ENCODE measurements at places on chromosomes 2 and 18.

- DNase-seq: no peak
These were observed 17.2 kb downstream of the ITGA4 start for GRCh38 chr2:181474222-181474881.

DNA sequence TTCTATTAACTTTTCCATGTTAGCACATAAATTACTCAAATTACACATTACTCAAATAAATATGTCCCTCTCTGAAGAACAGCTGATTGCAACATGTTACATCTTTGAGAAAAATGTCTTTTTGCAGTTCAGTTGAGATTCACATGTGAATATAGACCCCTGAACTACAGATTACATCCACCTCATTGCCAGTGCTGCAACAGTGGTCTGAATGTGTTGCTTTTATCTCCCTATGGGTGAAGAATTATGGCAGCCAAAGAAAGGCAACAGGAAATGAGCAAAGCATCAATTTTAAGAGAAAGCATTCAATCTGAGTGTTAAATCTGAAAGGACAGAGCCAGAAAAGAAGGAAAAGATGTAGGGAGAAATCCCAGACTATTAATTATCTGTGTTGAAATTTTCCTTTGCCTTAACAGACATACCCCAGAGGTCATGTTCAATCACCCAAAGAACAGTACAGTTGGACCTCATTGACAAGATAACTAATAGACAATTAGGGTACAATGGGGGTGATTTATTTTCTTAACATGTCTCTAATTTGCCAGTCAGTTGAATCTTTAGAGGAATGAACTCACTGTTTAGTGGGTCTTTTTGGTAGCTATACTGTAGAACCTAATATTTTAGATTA is 620.2 kb downstream of the CPS1 start:
- DNase-seq: no peak

DNA sequence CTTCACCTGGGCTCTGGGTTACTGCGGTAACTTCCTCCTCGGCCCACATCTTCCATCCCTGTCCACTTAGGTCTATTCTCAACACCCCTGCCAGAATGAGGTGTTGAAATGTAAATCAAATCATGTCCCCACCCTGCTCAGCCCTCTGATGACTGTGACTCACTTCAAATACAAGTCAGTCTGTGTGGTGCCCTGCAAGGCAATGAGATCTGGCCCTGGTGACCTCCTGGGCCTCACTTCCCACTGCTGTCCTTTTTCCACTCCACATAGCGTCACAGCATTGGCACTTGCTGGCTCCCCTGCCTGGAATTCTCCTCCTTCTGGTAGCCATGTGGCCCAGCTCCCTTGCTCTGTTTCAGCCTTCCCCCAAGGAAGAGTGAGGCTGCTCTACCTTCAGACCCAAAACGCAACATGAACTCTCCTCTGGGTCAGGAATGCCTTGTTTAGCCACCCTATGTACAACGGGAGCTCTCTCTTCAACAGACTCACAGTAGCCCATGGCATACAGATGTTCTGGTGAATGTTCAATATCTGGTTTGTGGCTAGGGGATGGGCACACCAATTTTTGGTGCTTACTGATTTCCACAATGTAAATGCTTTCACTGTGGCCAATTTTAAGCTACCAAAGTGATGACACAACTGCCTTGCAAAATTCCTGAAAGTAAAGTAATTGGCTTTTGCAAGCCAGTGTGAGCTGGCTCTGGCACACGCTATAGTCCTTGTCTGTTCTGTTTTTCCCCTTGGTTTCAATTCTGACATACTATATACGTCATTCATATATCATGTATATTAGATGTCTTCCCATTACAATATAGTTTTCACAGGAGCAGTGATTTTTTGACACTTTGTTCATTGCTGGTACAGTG is 550.3 kb upstream of the HS6ST1 start:
- DNase-seq: no peak

DNA sequence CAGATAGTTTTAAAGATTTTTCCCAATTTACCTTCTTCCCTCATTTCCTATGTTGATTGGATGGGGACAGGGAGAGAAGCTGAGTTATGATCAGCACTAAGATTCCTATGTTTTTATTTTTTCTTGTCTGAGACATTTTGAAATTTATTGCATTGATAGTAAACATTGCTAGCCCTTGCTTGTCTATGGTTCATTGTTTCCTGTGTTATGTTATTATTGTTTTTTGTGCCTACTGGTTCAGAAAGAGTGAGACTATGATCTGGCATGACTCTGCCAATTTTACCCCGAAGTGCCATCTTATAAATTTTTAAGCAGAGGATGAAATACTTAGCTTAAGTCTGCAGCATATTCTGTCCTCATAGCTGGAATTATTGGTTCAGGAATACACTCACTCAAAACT is 478.5 kb downstream of the MBD2 start:
- DNase-seq: no peak

DNA sequence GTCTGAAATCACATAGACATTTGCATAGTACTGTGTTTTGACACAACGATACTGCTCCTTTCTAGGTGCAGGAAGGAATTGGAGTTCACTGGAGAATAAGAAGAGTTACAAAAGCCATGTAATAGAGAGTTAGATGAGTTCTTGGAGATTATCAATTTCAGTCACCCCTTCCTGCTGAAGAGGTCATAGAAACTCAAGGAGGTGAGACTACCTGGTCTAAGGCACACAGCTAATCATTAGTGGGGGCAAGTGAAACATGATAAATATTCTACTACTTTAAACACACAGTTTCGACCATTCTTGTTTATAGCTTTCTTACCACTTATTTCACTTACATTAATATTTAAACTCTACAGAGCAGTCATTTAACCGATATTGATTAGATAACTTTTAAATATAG is 286.9 kb upstream of the NXPH2 start:
- DNase-seq: no peak

- DNase-seq: no peak
These were observed 259.0 kb upstream of the ERBB4 start for GRCh38 chr2:212797484-212798205.

DNA sequence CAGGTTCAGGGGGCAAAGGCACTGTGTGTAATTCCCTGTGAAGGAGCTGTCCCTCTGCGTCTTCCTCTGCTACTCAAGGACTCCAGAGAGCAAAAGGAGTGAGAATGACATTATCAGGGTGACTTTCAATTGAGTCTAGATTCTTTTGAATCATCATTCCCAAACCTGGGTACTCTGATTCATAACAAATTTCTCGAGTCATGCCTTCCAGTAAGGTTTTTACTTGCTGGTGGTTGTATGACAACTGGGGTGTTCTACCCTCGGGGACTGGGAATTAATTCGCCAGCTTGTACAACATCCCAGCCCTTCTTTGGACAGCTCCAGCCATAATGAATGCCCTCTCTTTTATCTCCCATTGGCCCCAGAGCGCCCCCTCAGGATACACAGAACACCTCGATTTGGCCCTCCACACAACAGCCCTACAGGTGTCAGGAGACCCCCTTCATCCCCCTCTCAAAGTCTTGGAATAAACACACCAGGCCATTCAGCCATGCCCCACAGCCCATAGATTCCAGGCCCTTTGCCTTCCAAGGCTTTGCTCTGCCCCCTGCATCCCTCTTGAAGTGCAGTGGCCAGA is 254.5 kb downstream of the KLHL29 start:
- no peak for DNase-seq

DNA sequence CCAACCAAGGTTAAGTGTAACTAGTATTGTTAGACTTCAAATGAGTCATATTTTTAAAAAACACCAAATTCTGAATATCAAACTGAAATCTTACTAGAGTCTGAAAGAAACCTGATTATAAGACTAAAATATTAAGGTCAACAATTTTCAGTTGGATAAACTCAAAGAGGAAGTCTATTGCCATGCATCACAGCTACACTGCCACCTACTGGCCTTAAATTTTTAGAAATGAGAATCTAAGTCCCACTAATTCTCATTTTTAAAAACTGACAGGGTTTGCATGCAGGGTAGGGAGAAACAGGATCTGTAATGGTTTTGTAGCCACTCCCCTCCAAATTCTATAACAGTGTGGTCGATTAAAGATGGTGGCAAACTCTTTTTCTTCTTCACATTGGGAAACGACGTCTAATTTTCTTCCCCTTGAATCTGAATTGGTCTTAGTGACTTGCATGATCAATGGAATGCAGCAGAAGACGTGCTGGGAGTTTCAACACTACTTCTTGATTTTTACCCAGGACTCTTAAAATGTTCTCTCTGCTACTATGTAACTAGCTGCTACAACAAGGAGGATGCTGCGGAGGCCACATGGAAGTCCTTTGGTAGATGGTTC is 176.1 kb upstream of the SESTD1 start:
- peak; percentile 18 for DNase-seq

- DNase-seq: no peak
These were observed 235.0 kb upstream of the HNMT start for GRCh38 chr2:137729305-137729704.

GRCh38 chr2:110655701-110656100 is 22.2 kb downstream of the BUB1 start:
- no peak for DNase-seq

DNA sequence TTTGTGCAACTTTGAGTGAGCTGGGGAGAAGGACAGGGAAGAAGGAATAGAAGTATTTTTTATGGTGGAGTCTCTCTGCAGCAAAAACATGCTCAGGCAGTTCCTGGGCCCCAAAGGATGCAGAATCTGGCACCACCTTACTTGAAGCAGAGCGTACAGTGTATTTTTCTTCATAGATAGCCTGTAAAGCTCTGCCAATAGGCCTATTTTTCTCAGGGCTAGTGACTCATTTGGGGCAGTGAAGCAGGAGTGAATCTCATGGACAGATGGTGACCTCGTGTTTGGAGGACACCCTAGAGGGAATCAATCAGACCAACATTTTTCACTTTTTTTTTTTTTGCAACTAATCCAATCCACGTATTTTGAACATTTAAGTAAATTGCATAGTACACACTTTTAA is 268.1 kb upstream of the CXCR4 start:
- no peak for DNase-seq

DNA sequence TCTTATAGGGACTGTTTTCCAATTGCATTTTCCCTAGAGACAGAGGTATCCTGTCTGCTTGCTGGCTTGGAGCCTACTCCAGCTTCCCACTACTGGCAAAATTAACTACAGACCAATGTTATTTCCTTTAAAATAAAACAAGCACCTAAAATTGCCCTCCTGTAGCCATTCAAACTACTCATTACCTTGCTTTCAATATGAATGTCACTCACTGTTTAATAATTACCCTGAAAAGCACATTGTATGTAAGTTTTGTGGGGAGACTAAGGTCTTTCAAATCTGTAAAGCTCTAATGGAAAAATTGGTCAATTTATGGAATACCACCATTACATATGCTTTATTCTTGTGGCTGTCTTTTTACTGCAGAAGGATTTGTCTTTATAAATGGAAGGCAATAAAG is 87.3 kb downstream of the DOCK10 start:
- no peak for DNase-seq

GRCh38 chr18:37654731-37655369 is 89.3 kb upstream of the CELF4 start:
- DNase-seq: no peak

GRCh38 chr2:204585930-204586329 is 40.7 kb downstream of the PARD3B start:
- DNase-seq: no peak

DNA sequence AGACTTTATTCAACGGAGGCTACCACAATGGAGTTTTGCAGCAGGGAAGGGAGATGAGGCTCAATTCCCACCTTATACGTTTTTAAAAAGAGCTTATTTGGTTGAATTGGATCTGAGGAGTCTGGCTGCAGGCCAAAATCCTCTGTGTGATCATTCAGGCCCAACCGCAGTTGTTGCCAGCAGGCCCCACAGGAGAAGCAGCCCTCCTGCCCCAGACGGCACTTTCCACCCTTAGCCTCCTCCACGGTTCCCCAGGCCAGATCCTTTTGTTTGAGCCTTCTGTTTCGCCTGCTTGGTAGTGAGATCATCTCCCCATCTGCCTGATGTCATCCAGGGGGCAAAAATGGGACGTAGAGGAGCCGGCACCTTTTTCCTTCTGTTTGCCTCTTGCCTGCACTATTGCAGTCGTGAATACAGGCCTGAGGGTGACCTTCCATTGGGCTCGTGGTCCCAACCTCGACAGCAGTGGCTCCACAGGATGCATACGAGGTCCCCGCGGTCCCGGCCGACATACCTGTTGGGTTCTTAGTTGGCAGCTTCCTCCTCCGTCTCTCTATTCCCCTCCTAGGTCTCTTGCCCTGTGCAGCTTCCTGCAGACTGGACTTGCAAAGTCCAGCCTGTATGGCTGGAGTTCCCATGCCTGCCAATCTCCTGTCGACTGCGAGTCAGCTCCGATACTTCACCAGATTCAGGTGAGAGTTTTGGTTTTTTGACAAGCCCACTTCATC is 9.3 kb upstream of the GPR35 start:
- no peak for DNase-seq

DNA sequence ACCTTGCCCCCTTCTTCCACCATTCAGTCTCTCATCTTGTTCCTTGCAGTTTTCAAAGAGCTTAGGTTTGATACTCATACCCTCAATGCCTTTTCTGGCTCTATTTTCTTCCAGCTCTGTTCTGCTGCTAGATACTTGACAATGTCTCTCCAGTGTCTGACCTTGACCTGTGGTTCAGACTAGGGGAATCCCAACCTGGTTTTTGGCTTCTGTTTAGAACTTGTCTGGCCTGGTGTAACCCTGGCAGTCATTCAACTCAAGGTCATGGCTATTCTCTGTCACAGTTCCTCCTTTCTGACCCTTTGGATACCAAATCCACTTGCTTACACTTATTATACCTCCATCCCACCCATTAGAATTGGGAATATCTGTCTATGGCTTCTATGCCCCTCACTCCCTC is 31.8 kb upstream of the IMP4 start:
- DNase-seq: no peak

DNA sequence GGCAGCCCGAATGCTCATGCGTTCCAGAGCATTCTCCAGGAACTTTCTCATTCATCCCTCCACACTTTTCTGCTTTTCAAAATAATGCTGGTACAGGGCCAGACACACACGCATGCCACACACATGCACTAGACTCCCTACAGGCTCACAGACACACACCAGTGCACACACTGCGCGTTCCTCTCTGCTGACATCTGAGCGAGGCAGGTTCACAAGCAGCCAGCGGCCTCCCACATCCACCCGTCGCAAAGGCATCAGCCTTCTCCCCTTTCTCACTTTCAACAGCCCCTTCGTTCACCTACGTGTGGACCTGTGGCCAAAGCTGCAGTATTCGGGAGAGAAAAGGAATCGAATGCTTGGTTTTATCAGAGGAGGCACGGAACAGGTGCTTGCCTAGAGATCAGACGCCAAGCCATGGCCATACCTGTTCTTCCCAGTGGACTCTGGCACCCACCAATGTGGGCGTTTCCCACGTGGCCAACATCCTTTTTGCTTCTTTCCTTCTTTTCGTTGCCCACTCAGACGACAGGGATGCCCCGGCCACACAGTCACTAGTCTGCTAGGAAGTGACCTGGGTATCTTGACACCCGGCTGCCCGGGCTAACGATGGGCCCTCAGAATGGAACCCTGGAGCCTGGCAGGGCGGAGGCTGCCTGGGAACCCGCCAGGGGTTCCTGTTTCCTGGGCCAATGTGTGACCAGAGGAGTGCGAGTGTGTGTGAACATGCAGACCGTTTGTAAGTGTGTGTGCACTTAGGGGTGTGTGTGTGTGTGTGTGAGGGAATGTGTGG is 85.8 kb upstream of the ID2 start:
- DNase-seq: no peak

Measured in HEK293T (cell line).